ENCODE measurements at places on chromosomes 1 and 21.

GRCh38 chr1:234550341-234551031 lies 59.5 kb downstream of the IRF2BP2 start:
- no peak for DNase-seq

GRCh38 chr21:32003411-32003810 lies 130.6 kb downstream of the HUNK start:
- DNase-seq, result no peak

GRCh38 chr21:45264146-45264911 lies 23.4 kb downstream of the POFUT2 start:
- DNase-seq, result no peak

DNA sequence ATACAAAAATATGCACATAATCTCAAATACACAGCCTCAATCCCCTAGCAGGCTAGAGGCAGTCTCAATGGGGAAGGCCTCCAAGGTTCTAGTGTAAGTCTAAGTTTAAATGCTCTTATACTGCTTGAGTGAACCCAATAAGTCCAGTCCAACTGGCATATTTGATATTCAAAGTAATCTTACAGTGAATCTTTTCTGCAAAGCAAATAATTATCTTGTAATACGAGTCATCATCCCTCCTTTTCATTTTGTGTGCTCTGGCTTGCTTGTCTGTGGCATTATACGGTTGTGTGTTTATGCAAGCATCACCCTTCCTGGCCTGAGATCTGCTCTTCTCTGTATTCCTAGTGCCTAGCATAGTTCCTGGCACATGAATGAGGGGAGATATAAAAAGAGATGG lies 166.9 kb upstream of the HMGB4 start:
- no peak for DNase-seq

DNA sequence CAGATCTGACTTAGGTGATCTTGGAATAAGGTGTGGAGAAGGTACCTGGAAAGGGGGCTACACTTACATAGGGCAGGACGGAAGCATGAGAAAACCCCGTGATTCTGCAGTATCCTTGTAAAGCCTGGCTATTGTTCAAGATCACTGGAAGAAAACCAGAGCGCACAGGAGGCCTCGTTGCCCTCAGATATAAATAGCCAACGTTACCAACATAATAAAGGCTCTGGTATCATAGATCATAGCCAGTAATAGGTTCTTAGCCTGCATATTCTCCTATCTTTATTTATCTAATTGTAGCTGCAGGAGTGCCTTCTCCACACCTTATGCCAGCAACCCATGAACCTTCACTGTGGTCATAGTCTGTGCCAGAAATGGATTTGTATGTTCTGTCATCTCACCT lies 35.9 kb upstream of the MPZL1 start:
- no peak for DNase-seq

DNA sequence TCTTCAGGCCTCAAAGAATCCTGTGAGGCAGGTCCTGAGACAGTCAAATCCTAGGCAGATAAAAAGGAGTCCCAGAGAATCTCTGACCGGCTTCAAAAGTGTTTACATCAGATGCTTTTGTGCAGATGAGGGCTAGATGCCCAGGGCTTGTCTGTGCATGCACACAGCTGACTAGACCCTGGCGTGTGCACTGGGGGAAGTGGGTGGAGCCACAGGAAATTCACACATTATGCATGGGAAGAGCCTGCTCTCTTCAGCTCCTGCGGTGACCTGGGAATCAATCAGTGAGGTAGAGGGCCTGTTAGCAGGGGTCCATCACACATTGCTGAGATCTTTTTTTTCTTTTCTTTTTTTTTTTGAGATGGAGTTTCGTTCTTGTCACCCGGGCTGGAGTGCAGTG lies 36.6 kb upstream of the NHLH2 start:
- DNase-seq, result no peak

DNA sequence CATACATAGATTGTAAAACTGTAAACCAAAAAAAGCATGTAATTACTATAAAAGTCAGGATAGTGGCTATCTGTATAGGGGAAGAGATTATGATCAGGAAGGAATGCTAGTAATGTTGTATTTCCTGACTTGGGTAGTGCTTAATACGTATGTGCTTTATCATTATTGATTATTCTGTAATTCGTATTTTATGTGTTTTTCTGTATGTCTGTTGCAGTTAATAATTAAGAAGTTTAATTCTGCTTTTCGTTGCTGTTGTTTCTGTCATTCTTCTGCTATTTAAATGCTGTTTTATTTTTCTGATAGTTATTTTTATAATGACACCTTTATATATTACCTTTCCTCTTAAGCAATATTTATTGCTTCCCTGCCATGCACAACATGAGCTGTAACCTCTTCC lies 29.3 kb upstream of the TRIM33 start:
- no peak for DNase-seq

- DNase-seq, result no peak
Measured at GRCh38 chr1:211761400-211761799, 69.2 kb downstream of the LPGAT1 start.

- DNase-seq, result no peak
Measured at GRCh38 chr1:94765958-94766357, 54.2 kb upstream of the SLC44A3 start.

- no peak for DNase-seq
Measured at GRCh38 chr1:109721042-109721441, 9.0 kb downstream of the GSTM5 start.

DNA sequence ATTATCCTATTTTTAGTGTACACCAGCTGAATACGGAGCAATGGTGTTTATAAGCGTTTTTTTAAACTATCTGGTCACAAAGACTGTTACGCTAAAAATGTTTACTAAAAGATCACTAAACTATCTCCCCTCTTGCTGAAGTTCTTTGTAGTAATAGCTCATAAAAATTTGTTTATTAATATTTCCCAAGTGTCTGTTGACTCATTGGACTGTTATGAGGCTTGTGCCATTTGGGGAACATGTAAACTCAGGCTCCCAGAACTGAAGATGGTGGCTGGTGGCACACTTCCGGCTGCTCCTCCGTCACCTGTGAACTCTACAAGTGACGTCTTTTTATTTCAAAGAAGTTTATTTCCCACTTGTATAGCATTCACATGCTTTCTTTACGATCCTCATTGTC lies 46.3 kb downstream of the AIDA start:
- DNase-seq, result no peak

DNA sequence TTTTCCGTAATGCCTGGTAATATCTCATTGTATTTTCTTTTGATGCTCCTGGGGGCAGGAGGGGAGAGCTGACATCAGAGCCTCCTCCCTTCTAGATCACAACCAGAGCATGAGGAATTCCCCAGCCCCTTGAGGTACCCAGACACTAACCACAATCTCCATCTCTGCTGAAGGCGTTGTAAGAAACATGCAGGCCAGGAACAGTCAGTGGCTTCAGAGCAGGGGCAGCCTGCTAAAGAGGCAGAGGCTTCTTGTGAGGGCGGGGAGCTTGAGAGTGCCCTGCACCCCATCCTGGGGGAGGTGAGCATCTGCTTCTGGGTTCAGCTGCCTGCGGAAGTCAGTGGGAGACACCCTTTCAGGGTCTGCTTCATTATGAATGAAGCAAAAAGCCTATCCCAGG lies 19.0 kb downstream of the MAPKAPK2 start:
- no peak for DNase-seq

- no peak for DNase-seq
Measured at GRCh38 chr1:210239349-210240111, 6.9 kb downstream of the SERTAD4 start.

GRCh38 chr1:229757226-229757625 lies 131.2 kb downstream of the URB2 start:
- no peak for DNase-seq

- no peak for DNase-seq
Measured at GRCh38 chr1:15229707-15230131, 17.3 kb upstream of the FHAD1 start.

- DNase-seq, result no peak
Measured at GRCh38 chr1:73500154-73500553, 697.8 kb downstream of the LRRIQ3 start.

DNA sequence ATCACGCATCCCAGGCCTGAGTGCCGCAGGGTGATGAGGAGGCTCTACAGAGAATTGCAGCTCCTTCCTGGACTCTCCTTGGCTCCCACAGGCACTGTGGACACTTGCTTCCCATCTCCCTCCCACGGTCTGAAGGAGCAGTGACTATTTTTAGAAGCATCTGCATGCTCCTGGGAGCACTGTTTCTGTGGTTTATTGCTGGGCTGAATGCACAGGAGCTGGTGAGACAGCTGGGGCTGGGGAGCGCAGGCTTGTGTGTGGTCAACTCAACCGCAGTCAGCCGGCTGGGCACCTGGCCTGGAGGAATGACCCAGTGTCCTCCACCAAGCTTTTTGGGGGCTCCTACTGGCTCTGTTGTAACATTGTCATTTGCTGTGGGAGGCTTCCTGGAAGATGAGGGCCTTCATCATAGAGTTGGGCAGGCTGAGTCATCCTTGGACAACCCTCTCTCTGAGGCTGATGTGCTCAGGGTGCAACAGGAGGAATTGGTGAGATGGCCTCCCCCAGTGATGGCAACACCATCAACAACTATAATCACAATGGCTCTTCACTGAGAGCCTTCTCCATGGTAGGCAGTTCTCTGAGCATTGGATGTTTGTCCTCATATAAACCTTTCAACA lies 1.7 kb downstream of the NFASC start:
- DNase-seq, result no peak

DNA sequence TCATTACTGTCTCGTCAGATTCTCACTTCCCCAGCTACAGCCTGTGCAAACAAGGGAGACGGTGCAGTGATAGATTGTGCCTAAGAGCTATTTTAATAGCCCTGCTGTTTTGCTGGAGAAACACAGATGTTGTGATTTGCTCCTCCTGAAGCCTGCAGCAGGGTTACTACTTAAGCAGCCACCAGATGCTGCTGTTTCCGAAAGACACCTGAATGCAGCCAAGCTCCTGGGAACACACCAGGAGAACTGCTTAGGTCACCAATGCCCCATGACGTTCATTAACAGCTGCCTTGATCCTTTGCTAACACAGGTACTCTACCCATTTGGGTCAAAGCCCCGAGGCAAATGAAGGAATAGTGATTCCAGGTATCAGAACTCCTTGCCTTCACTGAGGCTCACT lies 411.8 kb upstream of the DAB1 start:
- DNase-seq, result no peak

GRCh38 chr1:24992761-24993211 lies 62.7 kb upstream of the RUNX3 start:
- no peak for DNase-seq

Measured in KG1 (cell line).